ENCODE measurements at places on chromosomes 7 and 10.

- DNase-seq, result no peak
These were observed 52.4 kb upstream of the MACROH2A2 start for GRCh38 chr10:70000262-70000661.

DNA sequence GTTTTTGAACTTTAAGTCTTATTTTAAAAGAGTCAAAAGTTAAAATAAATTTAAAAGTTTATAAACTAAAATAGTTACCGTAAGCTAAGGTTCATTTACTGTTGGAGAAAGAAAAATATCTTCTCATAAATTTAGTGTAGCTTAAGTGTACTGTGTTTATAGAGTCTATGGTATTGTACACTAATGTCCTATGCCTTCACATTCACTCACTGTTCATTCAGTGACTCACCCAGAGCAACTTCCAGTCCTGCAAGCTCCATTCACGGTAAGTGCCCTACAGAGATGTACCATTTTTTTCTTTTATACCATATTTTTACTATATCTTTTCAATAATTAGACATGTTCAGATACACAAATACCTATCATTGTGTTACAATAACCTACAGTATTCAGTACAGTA, 97.6 kb downstream of the PTN start:
- DNase-seq, result no peak

DNA sequence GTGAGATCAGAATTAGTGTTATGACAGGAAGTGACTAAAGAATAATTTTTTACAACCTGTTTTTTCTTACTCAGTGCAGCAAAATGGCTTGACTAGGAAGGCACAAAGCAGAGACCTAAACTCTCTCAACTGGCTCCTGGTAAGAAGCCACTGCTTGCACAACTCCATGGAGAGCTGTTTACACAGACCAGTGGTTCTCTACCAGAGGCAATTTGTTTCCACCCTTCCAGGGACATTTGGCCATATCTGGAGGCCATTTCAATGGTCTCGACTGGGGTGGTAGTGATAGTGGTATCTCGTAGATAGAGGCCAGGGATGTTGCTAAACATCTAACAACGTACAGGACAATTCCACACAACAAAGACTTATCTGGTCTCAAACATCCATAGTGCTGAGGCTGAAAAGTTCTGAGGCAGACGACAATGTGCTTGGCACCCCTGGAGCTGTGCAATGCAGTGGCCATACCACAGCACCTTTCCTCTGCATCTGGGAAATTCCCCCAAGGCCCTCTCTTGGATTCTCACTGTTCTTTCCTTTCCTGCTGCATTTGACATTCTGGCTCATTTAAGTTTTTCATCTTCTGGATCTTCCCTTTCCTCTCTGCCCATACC, 105.4 kb upstream of the LAMB4 start:
- no peak for DNase-seq

DNA sequence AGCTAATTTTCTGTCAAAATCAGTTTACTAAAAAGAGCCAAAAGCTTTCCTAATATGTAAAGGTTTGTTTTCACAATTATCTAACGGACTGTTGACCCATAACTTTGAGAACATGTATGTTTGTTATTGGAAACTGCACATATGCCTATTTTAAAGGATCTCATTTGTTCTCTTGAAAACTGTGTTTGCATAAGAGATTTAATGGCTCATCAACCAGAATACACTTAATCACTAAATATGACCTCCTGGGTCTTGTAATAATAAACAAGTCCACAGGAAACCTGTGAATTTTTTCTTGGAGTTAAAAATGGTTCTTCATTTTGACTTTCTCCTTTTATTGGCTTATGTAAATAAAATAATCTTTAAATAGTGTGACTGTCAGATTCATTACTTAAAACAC, 48.3 kb upstream of the STEAP1B start:
- DNase-seq, result no peak

DNA sequence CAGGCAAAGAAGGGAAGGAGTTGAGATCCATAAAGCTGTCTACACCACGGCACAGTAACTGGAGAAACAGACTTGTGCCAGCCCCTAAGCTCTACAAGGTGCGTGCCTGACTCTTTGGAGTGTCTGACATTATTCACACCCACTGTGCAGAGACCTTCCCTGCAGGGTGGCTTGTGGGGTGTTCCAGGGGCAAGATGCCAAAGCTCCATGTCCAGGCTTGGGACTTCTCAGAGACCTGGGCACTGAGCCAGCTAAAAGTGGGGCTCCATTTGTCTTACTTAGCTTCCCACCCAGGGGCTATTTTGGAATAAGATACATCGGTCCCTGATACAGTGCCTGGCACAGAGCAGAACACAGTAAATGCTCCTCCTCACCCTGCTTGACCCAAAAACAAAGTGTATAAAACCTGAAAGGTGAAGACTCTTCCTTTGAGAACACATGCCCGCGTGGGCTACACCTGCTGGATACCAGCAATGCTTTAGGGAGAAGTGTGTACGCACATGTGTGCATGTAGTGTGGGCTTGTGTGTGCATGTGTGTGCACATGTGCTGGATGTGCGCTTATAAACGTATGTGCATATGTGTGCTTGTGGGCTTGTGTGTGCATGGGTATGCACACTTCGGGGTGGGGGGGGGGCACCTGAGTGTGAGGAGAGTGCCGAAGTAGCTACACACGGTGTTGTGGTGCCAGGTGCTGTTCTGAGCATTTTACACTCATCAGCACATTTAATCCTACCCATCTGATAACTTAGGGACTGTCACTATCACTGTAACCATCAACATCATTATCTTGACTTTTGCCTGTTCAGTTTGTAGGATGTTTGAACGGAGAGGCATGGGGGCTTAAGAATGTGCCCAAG, 143.0 kb downstream of the ARHGAP22 start:
- no peak for DNase-seq

GRCh38 chr7:130966246-130967009, 232.4 kb upstream of the KLF14 start:
- DNase-seq, result no peak

GRCh38 chr7:16463949-16464715, 1.4 kb downstream of the SOSTDC1 start:
- DNase-seq, result no peak

- DNase-seq, result no peak
These were observed 47.6 kb upstream of the PPP1R3C start for GRCh38 chr10:91680487-91680886.

Data from WTC11 (cell line).